ENCODE measurements at places on chromosomes 4 and X.

DNA sequence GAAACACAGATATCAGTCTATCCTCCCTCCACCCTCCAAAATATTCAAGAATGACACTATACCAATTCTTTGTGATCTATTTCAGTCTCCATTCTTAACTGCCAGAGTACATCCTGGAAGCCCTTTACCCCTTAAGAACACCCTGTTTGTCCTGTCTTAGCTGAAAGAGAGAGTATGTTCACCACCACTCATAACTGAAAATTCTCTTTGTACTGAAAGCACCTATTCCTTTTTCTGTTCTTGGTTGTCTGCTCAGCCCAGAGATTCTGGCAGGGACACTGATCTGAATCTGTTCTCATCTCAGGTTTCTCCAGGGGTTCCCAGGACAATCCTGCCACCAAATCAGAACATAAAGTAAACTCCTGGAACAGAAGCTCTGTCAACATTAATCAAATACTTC lies 25.4 kb upstream of the EREG start:
- DNase-seq: no peak

DNA sequence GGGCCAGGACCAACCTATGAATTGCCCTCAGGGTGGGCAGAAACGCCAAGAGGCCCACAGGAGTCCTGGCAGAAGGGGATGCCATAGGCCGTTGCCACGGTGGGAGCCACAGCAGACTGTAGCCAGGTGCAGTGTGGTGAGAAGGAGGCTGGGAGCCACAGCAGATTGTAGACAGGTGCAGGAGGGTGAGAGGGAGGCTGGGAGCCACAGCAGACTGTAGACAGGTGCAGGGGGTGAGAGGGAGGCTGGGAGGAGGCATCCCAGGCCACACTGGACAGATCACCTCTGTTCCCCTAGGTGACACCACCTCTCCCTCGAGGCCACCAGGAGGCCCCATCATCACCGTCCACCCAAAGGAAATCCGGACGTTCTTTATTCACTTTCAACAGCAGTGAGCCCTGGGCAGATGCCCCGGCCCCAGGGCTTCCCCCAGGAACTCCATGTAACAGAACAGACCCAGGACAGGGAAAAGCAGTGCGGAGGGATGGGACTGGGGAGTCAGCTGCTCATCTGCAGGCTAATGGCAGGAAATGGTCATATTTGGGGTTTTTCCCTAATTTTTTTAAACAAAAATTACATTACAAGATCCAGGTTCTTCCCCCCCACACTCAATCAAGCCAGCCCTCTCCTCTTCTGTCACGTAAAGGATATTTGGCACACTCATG lies 19.5 kb upstream of the MRFAP1 start:
- DNase-seq: no peak

DNA sequence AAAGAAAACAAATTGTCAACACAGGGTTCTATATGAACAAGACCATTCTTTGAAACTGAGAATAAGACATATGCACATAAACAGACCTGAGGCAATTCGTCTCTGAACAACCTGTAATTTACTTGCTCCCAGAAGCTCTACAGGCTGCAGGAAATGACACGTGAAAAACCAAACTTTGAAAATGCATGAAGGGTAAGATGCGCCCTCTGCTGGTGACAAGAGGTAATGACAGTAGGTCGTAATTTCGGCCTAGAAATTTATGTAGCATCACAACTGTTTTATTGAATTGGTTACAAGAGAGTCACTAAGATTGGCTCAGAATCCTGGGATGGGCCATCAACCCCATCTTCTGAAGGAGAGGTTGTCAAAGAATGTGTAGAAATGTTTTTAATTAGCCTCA lies 276.5 kb downstream of the PPP4R3C start:
- DNase-seq: peak; percentile 24

- no peak for DNase-seq
These were observed 221.2 kb downstream of the MID1 start for GRCh38 chrX:10399043-10399741.

GRCh38 chr4:87042221-87042620 lies 107.4 kb downstream of the AFF1 start:
- no peak for DNase-seq

- no peak for DNase-seq
These were observed 263.6 kb downstream of the PTTG2 start for GRCh38 chr4:38223782-38224236.

DNA sequence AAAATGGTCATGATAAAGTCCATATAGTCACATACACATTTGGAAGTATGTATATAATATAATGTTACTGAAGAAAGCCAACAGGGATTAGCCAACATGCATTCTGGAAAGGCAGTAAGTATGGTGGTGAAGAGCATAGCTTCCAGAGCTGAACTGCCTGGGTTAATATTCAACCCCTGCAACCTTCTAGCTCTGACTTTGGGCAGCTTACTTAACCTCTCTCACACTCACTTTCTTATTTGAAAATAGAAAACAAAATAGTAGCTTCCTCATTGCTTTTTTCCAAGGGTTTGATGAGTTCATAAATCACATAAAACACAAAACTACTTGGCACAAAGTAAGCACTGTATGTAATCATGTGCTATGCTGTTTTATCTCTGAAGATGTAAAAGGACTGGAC lies 216.4 kb downstream of the CHIC2 start:
- DNase-seq: no peak

GRCh38 chr4:183674153-183674552 lies 15.1 kb downstream of the TRAPPC11 start:
- no peak for DNase-seq

DNA sequence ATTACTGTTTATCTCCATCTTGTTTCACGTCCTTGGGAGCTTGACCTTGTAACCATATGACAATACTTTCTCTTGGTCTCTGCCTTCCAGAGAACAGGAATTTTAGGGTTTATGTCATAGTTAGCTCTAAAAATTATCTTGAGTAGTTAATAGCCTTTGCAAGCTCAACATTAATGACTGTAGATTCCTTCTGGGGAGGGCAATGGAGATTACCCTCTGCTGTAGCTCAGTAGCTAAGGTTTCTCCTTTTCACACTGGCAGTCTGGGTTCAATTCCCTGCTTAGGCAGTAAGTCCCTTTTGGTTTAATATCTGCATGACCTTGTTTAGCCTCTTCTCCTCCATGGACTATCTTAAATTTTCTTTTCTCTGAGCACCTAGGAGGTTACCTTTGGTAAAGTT lies 181.7 kb upstream of the GPR101 start:
- DNase-seq: no peak

DNA sequence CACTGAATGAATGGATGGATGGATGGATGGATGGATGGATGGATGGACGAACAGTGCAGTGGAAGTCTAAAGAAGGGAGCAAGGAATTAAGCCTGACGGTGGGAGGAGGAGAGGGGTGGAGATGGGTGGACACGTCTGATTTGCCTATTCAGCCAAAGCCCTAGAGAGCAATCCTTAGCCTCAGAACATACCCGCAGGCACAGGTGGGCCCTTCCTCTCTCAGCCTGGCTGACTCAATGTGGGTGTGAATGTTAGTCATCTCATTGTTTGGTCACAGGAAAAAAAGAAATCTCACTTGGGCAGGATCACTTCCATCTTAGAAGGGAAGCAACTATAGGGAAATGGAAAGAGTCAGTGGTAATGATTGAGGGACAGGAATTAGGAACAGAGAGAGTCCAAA lies 165.9 kb downstream of the PJA1 start:
- no peak for DNase-seq

DNA sequence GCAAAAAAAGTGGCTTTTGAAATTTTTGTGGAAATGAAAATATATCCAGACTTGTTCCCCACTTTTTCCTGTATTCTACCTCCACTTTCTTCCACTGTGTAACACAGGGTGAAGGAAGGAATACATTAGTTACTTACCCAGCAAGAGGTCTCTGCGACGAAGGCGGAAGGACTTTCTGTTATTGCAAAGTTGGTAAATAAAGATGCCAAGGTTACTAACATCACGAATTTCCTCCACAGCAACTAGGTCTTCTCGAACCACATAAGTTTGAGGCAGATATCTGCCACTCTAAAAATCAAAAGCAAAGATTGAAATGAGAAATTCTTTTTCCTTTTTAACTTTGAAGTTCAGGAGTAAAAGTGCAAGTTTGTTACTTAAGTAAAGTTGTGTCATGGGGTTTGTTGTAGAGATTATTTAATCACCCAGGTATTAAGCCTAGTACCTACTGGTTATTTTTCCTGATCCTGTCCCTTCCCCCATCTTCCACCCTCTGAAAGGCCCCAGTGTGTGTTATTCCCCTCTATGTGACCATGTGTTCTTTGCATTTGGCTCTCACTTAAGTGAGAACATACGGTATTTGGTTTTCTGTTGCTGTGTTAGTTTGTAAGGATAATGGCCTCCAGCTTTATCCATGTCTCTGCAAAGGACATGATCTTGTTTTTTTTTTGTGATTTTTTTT lies 5.8 kb downstream of the ITM2A start:
- peak; percentile 44 for DNase-seq

GRCh38 chr4:2295500-2295899 lies 33.6 kb upstream of the MXD4 start:
- no peak for DNase-seq

- no peak for DNase-seq
These were observed 155.6 kb upstream of the PACRGL start for GRCh38 chr4:20544645-20545044.

DNA sequence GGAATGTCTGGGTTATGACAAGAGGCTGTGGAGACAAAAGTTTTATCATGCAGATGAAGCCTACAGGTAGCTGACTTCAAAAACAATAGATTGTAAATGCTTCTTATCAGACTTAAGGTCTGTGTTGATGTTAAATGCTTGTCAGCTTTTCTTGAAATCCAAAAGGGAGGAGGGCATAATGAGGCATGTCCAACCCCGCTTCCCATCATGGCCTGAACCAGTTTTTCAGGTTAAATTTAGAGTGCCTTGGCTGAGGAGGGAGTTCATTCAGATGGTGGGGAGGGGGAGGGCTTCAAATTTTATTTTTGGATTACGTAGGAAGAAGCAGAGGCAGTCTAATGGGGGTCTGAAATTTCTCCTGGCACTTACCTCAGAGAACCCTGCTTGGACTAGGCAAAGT lies 207.7 kb upstream of the HDX start:
- DNase-seq: no peak

All from CD4-positive, alpha-beta T cell treated with Interleukin-10 for 1 hour (primary cell).